ENCODE measurements at places on chromosomes 1 and 21. TPM values are rescaled to one million over a fixed set of nuclear protein-coding genes. Genes with fewer than 3 reads are reported as not detected.

GRCh38 chr1:79188337-79188736 is 181.8 kb upstream of the ADGRL4 start:
- H3K27ac ChIP-seq: no peak overlapping the region
- no peak overlapping the region for H3K4me3 ChIP-seq
- no peak for DNase-seq

GRCh38 chr1:209095627-209096595 is 487.6 kb upstream of the CAMK1G start:
- H3K4me1 ChIP-seq: no peaks in the 10 kb centered on the region
- H3K27me3 ChIP-seq: no peaks in the 10 kb centered on the region
- DNase-seq: no peak

DNA sequence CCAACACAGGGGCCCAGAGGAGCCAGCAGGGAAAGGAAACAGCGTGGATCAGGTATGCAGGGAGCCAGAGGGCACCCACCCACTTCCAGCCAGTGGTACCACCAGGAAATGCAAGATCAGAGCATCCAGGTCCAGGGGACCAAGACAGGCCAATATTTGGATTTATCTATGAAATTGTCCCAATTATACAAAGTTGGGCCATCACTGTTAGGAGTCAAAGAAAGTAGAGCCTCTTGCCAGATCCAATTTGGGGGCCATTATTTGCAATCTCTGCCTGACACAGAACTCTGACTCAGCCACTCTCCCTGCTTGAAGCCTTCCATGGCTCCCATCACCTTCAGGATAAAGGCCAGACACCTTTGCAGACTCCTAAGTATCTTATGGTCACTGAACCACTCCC is 21.1 kb upstream of the TAS1R2 start:
- H3K36me3 ChIP-seq: no peaks in the 10 kb centered on the region
- H3K27ac ChIP-seq: no peak overlapping the region
- H3K27me3 ChIP-seq: no peaks in the 10 kb centered on the region
- H3K4me1 ChIP-seq: no peaks in the 10 kb centered on the region
- no peak for DNase-seq

GRCh38 chr1:31214316-31215064 is 25.2 kb downstream of the NKAIN1 start:
- DNase-seq: no peak
- no peaks in the 10 kb centered on the region for H3K27me3 ChIP-seq
- peaks cover 8% of the 10 kb centered on the region for H3K4me1 ChIP-seq
- no peaks in the 10 kb centered on the region for H3K36me3 ChIP-seq
- no peak overlapping the region for H3K4me3 ChIP-seq
- no peak overlapping the region for H3K27ac ChIP-seq

- no peak overlapping the region for H3K4me3 ChIP-seq
- no peaks in the 10 kb centered on the region for H3K36me3 ChIP-seq
- no peaks in the 10 kb centered on the region for H3K4me1 ChIP-seq
Observed at GRCh38 chr1:58584082-58584895, 7.2 kb upstream of the TACSTD2 start.

- no peak for DNase-seq
- H3K36me3 ChIP-seq: no peaks in the 10 kb centered on the region
- H3K27me3 ChIP-seq: no peaks in the 10 kb centered on the region
Observed at GRCh38 chr21:45001134-45002095, 61.6 kb downstream of the SLX9 start.

GRCh38 chr1:210363119-210363518 is 34.4 kb downstream of the HHAT start:
- no peak overlapping the region for H3K4me3 ChIP-seq
- H3K27me3 ChIP-seq: no peaks in the 10 kb centered on the region
- no peak for DNase-seq
- H3K36me3 ChIP-seq: no peaks in the 10 kb centered on the region

DNA sequence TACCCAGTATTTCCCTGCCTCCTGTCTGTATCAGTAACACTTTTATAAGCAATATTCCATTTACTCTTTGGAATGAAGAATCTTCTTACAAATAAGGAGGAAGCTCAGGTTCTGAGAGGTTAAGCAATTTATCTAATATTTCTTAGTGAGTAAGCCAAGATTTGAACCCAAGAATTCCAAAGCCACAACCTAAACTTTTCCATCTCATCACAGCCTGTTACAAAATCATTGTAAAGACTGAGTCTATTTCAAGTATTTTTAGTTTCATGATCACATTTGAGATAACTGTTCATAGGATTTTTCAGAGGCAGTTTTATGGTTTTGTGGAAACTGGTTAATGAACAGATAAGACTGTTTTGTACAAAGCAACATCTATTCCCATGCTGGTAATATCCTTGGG is 29.8 kb upstream of the HHAT start:
- no peak overlapping the region for H3K4me3 ChIP-seq
- no peak for DNase-seq
- no peak overlapping the region for H3K27ac ChIP-seq
- no peaks in the 10 kb centered on the region for H3K36me3 ChIP-seq
- peaks cover 9% of the 10 kb centered on the region for H3K4me1 ChIP-seq

GRCh38 chr1:26283871-26284596 is 4.1 kb downstream of the SH3BGRL3 start:
- peaks cover 73% of the 10 kb centered on the region for H3K4me1 ChIP-seq
- no peak for DNase-seq
- no peaks in the 10 kb centered on the region for H3K27me3 ChIP-seq
- H3K36me3 ChIP-seq: peaks cover 8% of the 10 kb centered on the region
- H3K4me3 ChIP-seq: peak overlapping the region; percentile 6

DNA sequence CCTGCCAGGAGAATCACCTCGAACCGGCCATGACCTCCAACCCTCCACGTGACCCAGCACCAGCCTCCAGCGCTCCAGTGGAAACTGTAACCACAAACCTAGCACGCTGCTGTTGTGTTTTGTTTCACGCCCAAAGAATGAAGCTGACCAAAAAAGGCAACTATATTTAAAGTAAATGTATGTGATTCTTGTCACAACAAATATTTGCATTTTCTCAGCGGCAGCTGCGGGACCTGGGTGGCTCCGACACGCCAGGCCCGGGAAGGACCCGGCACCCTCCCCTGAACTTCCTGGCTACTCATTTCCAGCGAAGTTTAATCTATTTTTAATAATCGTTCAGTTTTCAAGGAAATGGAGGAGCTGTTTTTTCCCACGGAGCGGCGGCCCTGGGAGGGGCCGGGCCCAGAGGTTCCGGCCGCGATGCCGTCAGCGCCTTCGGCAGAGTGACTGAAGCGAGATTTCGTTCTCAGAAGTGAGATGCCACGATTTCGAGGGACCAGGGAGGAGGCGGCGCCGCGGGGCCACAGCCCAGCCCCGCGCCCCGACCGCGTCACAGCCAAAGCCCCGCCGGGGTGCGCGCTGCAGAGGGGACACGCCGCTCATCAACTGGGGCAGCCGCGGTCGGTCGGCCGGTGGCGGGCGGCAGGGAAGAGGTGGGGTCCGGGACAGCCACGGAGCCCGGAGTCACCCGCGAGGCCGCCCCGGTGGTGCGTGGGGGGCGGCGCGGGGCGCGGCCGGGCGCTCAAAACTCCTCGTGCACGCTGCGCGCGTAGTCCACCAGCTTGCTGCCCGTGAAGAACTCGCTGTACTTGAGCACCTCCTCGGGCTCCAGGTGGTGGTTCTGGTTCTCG is 3.0 kb upstream of the TNFRSF4 start:
- H3K36me3 ChIP-seq: no peaks in the 10 kb centered on the region
- no peak for DNase-seq
- no peaks in the 10 kb centered on the region for H3K27me3 ChIP-seq
- H3K4me1 ChIP-seq: peaks cover 13% of the 10 kb centered on the region
- no peak overlapping the region for H3K27ac ChIP-seq
- no peak overlapping the region for H3K4me3 ChIP-seq

DNA sequence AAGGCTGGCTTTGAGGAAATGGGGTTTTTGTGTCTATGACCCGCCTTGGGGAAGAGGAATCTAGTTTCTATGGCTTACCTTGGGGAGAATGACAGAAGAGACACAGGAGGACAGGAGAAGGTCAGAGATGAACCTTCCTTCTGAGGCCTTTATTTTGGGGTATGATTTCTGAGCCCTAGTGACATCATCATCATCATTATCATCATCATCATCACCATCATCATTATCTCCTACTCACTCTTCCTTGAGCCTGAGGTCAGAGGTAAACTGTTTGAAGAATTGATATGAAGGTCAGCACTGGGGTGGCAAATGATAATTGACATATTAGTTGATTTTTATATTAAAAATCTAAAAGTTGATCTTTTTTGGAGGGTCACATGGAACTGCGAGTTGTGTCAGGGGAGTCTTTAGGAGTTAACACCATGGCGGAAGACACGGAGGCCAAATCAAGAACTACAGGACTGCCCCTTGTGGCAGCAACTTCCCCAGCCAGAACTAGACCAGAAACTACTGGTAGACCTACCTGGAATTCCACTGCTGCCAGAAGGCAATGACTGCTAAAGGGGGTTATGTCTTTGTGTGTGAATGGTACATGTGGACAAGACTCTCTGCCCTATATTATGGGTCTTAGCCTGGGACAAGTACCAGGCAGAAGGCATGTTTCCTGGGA is 49.8 kb upstream of the WLS start:
- no peak overlapping the region for H3K27ac ChIP-seq
- H3K36me3 ChIP-seq: no peaks in the 10 kb centered on the region
- no peak for DNase-seq
- H3K27me3 ChIP-seq: no peaks in the 10 kb centered on the region

DNA sequence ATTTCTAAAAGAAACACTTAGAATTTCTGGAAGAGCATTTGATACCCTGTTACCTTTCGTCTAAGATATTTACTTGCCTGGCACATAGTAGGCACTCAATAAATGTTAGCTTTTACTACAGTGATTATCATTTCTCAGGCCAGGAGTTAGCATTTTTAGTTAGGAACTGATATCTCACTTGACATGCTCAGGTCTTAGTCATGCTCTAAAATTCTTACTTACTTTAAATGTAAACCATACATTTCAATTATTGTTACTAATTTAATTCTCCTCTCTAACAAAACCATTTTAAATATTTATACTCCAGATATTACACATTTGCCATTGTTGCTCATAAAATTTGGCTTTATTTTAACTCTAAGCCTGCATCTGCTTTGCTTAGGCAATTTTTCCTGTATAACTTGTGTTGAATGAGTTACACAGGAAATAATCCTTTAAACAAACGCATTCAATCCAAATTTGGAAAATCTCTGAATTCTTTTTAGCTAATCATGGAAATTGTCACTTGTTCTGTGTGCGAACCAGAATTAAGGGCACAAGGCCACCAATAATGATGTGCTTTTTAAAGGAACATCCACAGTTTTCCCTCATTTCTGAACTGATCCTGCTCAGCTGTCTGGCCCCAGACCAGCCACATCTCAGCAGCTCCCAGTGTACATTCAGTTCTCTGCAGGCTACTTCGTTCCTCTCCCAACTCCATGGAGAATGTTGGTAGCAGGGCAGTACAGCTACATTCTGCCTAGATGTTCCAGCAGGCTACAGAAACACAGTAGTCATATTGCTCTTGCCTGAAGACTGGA is 15.6 kb downstream of the NIBAN1 start:
- no peak overlapping the region for H3K27ac ChIP-seq
- no peaks in the 10 kb centered on the region for H3K27me3 ChIP-seq
- no peak for DNase-seq
- H3K36me3 ChIP-seq: no peaks in the 10 kb centered on the region
- no peaks in the 10 kb centered on the region for H3K4me1 ChIP-seq
- H3K4me3 ChIP-seq: no peak overlapping the region

KCNK2 gene
- total RNA-seq: 0.53 TPM

SLC45A1 gene
- total RNA-seq: 2.5 TPM

CYP2J2 gene
- 96.4 TPM for total RNA-seq

PPIAL4G gene
- not detected for total RNA-seq

IL22RA1 gene
- total RNA-seq: 9.9 TPM

KPRP gene
- total RNA-seq: not detected

SAMSN1 gene
- 2.3 TPM for total RNA-seq
